OCI-M1 (cell line): ENCODE measurements at places on chromosomes 5 and 9.

DNA sequence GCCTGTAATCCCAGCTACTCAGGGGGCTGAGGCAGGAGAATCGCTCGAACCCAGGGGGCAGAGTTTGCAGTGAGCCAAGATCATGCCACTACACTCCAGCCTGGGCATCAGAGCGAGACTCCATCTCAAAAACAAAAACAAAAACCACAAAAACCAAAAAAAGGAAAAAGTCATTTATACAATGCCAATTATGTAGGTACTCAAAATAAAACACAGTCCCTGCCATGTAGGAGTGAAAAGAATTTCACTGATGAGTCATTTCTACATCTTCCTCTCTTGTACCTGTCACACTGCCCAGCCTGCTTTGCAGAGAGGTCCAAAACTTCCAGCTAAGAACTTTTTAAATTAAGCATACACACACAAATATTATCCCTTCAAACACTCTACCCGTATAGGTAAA, 215.8 kb downstream of the EPB41L4A start:
- no peak for DNase-seq

GRCh38 chr9:80448996-80449395, 877.2 kb downstream of the TLE4 start:
- DNase-seq, result no peak

DNA sequence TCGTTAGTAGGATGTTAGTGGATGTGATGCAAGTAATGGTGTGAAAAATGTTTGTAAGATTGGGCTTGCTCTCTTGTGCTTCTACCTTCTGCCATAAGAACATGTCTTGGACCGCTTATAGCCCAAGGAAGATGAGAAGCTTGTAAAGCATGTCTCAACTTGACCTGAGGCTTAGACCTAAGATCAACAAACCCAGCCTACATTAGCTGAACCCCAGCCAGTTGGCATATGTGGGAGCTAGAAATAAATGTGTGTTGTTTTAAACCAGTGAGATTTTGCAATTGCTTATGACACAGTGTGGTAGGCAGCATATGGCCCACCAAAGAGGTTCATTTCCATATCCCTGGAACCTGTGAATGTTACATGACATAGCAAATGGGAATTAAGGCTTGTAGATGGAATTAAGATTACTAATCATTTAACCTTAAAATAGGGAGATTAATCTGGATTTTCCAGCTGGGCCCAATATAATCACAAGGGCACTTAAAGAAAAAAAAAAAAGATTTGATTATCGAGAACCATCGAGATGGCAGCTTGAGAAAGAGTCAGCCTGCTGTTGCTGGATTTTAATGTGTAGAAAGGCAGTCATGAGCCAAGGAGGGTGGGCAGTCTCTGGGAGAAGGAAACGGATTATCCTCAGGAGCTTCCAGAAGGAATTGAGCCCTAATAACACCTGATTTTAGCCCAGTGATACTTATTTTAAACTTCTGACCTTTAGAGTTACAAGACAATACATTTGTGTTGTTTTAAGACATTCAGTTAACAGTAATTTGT, 27.3 kb upstream of the EDIL3 start:
- no peak for DNase-seq

GRCh38 chr9:128635266-128636023, 21.2 kb downstream of the DYNC2I2 start:
- DNase-seq, result no peak

- no peak for DNase-seq
These were observed 451.4 kb upstream of the DAB2 start for GRCh38 chr5:39876146-39876545.

DNA sequence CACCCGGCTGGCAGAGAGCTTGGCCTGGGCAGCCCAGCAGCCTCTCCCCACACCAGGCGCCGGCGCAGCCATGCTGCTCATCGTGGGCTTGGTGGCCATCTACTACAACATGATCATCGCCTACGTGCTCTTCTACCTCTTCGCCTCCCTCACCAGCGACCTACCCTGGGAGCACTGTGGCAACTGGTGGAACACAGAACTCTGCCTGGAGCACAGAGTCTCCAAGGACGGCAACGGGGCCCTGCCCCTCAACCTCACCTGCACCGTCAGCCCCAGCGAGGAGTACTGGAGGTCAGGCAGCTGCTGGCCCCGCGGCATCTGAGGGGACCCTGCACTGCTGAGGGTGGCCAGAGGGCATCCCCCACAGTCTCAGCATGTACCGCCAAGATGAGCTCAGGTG, 7.1 kb downstream of the SLC6A7 start:
- no peak for DNase-seq

DNA sequence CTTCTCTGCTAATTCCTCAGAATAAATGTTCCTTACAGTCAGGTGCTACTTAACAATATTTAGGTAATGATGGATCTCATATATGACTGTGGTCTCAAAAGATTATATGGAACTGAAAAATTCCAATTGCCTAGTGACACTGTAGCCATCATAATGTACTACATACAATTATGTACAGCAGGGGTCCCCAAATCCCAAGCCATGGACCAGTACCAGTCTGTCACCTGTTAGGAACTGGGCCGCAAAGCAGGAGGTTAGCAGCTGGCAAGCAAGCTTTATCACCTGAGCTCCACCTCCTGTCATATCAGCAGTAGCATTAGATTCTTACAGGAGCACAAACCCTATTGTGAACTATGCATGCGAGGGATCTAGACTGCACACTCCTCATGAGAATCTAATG, 69.6 kb downstream of the NR2F1-AS1 start:
- DNase-seq, result no peak

DNA sequence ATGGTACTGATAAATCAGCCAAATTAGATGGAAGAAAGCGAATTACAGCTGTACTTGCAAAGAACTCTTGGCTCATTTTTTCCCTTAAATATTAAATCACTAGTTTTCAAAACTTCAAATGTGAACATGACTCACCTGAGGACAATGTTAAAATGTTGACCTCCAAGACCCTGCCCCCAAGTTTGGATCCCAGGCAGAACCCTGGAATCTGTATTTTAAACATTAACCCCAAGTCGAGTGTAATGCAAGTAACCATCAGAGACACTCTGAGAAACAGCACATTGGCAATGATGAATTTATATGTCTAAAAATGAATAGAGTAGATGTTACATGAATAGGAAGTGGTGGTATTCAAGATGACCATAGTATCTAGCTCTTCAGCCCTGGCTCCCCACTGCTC, 2.3 kb upstream of the CD274 start:
- DNase-seq, result no peak

DNA sequence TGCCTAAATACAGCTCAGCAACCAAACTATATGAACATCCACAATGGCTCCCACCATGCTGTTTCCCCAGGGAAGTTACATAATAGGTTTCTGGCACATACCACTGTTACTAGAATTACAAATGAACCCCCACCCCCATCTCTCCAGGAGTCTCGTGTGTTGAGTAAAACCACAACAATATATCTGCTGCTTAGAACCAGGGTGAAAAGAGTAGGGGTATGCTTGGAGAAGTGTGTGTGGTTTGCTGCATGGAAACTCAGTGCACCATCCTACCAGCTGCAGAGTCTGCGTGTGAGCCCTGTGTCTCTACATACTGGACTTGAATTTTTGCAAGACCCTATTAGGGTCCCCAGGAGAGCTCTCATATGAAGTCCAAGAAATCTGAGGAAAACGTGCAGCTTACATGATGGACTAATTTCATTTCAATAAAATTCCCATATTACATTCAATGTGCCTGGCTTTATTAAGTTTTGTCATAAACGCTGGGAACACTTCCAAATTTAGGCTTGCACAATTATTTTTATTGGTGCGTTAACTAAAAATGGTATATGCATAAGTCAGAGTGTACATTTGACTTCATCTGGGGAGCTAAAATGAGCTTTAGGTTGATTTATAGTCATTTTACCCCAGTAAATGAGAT, 104.5 kb upstream of the NFIB start:
- no peak for DNase-seq
